SK-MEL-5 (cell line): ENCODE measurements at places on chromosomes 3 and 15.

GRCh38 chr15:67946701-67947100 is 106.9 kb upstream of the RNU6-1 start:
- DNase-seq = no peak

GRCh38 chr15:24076090-24076784 is 389.1 kb upstream of the NDN start:
- DNase-seq = no peak

- no peak for DNase-seq
Measured at GRCh38 chr15:43008150-43008549, 87.6 kb upstream of the TTBK2 start.

DNA sequence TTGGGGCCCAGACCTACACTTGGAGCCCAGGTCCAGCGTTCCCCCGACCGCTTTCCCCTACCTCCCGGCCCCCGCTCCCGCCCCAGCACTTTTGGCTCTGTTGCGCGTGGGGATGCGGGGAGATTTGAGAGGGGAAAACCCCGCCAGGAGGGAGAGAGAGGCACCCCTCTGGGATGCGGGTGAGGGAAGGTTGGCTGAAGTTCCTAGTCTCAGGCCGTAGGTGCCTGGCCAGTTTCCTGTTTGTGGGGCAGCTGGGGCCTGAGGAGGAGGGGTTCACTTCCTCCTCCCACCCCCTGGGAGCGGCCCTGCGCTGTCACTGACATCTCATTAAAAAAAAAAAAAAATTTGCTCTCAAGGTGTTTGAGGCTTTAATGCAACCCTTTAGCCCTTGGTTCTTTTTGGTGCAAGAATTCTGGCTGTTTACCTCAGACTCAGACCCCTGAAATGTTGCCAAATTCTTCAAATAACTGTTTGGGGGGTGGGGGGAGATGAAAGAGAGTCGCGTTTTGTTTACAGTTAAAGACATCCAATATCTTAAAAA is 2.6 kb downstream of the FAM43A start:
- no peak for DNase-seq
